ENCODE measurements at places on chromosomes 3 and 15.
A peak's percentile ranks its signal among the peaks of the same experiment; 100 is the strongest.

DNA sequence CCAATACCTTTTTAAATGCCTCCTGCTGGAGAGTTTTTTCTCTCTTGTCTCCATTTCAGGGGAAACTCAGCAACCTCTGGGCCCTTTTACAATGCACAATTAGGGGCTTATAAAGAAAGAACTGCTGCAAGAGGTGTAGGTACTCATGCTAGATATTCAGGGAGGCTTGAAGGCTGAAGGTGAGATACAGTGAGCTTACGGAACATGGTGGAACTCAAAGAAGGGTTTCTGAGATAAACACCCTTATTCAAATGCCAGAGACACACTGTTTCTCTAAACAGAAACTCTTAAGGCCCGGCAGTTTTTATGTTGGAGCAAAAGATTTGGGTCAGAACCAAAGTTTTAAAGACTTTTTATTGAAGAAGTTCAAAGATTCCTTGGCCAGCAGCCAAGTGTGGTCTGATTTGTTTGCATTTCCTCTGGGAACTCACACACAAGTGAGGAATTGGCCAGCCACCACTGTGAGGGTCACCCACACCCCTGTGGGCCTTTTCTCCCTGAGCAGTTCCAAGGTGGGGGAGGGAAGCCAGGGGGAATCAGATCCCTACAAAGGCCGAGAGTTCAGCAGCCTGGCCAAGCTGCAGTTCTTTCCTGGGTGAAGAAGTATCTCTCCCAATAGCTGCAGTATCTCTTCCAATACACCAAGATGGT is 47.8 kb downstream of the TNFAIP8L3 start:
- no peak for DNase-seq

DNA sequence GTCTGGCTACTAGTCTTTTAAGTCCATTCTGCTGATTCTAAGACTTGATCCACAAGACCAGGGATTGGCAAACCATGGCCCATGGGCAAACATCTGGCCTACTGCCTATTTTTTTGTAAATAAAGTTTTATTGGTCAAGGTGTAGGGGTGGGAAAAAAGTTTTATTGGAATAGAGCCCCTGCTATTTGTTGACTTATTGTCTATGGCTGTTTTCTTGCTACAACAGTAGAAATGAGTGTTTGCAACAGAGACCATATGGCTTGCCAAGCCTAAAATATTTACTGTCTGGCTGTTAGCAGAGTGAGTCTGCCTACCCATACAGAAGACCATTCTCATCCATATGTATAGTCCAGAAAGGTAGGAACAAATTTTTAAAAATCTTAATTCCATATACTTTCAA is 106.4 kb downstream of the PTPRG start:
- DNase-seq = no peak

- DNase-seq = no peak
Observed at GRCh38 chr3:50276762-50277101, 2.2 kb upstream of the LSMEM2 start.

DNA sequence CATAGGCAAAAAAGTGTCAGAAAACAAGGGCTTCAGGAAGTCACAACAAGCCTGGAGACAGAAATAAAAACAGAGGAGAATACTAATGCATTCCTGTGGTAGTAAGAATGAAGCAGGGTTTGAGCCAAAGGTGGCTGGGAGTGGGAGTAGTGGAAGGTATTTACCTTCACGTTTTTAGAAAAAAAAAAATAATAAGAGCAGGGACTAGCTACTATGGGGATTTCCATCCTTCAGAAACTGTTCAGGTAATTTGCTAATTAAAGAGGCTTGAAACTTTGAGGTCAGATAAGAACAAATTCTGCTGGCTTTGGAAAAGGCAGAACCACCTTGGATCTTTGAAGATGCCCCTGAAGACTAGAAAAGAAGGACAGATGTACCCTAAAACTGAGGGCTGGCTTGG is 18.4 kb downstream of the ILDR1 start:
- DNase-seq = no peak

- peak; percentile 11 for DNase-seq
Observed at GRCh38 chr15:62495670-62496614, 330.9 kb upstream of the C2CD4B start.

DNA sequence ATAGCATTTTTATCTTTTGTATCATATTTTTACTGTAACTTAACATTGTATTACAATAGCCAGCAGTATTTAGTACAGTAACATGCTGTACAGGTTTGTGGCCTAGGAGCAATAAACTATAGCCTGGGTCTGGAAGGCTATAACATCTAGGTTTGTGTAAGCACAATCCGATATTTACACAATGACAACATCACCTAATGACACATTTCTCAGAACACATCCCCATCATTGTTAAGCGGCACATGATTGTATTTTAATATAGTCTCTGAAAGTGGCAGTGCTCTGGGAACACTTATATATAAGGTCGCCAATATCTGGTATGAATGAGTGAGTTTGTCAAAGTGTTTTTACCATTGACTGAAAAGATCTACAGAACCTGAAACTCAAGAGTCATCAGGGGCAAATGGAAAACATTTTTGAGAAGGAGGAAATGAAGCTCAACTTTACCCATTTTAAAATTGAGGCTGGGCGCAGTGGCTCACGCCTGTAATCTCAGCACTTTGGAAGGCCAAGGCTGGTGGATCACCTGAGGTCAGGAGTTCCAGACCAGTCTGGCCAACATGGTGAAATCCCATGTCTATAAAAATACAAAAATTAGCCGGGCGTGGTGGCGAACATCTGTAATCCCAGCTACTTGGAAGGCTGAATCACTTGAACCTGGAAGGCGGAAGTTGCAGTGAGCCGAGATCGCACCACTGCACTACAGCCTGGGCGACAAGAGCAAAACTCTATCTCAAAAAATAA is 38.8 kb upstream of the TNFSF10 start:
- DNase-seq = no peak

DNA sequence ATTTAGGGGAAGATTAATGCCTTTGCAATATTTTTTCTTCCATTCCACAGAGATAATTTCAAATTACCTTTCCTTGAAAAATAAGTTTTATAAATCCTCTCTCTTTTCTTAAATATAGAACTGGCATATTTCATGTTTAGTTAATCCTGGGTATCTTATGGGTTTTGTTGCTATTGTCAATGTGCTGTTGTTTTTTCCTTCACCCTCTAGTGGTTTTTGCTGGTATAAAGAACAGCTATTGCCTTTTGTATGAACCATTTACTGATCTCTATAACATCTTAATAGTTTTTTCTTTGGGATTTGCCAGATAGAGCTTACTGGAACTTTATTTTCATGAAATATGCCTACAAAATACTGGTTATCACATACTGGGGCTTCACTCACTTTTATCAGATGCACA is 359.6 kb upstream of the DPPA4 start:
- DNase-seq = no peak

Data from keratinocyte (primary cell).